ENCODE measurements at places on chromosomes 6 and 20.

DNA sequence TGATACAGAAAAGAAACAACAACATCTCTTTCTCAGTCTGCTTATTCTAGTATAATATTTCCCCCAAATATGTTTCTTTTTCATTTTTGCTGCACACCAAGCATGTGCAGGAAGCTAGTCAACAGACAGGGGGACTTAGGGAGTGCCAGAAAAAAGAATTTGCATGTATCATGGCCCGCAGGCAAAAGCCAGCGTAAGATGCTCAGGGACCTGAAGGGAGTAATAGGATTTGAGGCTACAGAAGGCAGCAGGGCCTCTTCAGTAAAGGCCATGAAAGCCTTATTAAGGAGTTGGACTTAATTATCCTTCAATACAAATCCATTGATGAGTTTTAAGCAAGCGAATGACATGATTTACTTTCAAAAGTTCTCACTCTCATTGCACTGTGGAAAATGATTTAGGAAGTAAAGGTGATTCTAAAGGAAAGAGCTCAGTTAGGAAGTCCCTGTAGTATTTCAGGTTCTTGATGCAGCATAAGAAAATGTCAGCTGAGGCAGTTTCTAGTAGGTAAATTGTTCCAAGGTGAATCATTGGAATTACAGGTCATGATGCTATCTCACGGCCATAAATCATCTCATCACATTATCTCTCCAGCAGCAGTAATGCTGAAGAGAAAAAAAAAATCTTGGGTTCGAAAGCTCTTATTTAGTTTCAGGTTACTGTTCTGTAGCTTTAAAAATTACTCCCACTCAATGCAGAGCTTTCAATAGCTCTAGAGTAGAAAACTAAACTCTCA lies 94.8 kb downstream of the PTCHD4 start:
- no peak for DNase-seq

- DNase-seq, result no peak
These were observed 330.9 kb upstream of the CDH4 start for GRCh38 chr20:60921022-60921622.

DNA sequence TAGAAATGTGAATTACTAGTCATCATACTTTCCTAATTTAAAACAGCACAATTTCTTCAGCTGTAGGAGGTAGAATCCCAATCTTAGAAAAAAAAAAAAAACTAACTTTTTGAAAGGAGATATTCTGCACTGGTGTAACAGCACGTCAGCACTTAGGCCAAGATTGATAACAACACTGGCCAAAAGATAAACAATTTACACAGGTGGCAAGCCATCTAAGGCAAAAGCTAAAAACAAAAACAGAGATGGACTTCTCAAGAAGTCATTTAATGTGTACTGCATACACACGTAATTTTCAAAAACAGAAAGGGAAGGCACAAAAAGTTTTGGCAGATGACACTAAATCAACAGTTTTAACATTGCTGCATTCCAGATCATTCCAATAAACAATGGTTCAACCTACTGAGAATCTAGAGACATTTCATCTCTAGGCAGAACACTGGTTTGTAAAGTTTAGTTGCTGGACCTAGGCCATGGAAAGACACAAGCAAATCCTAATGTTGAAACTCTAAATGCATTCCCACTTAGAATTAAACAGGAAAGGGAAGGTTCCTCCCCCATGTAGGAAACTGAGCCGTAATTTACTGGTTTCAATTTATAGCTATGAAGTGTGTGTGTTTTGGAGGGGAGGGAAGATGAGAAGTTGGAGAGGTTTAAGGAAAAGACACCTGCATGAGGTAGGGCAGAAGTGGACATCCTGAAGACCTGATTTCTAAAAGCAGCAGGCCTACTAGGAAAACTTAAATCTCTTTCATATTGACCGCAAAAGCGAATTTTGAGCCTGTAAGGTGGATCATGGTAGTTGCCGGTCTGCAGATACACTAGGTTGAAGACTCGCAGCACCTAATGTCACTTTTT lies 1.3 kb downstream of the GCLC start:
- no peak for DNase-seq

GRCh38 chr6:126753606-126754005 lies 364.9 kb upstream of the RSPO3 start:
- no peak for DNase-seq

DNA sequence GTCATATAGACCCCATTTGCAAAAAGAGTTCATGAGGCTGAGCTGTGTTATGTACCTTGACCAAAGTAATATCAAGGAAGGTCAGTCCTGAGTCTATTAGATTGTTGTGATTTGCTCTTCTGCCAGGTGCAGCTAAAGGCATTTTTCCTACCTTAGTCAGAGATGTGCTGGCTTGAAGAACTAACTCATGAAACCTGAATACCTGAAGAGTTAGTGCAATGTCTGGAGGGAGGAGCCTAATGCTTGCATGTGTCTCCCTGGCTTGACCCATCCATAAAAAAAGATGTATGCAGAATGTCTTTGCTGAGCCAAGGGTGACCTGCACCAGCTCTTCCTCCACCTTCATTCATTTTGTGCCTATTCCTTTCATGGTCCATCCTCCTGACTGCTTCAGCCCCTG lies 742.0 kb downstream of the KIF16B start:
- DNase-seq, result no peak

GRCh38 chr6:163008186-163008585 lies 280.4 kb downstream of the PACRG start:
- DNase-seq, result no peak

DNA sequence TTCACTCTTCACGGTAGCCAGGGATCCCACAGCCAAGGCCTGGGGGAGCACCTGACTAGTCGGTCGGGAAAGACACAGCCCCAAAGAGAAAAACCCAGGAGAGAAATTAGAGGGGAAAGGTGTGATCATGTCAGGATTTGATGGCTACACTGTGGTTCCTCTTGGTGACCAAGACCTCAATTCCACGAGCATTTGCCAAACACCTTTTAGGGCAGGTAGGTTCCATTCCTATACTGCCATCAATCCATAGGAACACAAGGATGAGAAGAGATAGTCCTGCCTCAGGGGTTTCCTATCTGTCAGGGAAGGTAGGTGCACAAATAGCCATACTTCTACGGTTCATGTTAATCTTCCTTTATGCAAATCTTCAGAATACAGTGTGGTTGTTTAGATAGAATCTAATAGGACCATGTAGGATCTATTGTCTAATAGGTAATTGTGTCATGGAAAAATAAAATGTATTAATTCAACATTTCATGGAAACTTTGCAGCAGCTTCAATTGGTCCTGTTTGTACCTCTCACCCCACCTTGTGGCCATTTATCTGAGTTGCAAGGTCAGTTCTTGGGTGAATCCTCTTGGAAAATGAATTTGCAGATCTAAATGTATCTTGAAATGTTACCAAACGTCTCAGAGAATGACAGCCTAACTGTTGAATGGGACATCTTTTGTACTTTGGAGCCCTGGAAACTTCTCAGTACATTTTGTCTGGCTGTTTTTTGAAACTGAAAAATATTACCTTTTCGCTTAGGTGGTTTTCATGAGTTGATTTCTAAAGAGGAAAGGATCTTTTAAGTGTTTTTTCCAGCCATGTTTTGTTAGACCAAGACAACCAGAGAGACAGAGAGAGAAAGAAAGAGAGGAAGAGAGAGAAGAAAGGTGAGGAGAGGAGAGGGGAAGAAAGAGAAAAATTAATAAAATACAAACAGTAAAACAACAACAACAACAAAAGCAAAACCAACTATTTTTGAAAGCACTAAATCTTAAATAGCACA lies 33.7 kb upstream of the IYD start:
- DNase-seq, result no peak

- DNase-seq, result no peak
These were observed 1.2 kb upstream of the TOX2 start for GRCh38 chr20:43913291-43914025.

GRCh38 chr6:35179901-35180535 lies 33.7 kb upstream of the SCUBE3 start:
- DNase-seq, result no peak

DNA sequence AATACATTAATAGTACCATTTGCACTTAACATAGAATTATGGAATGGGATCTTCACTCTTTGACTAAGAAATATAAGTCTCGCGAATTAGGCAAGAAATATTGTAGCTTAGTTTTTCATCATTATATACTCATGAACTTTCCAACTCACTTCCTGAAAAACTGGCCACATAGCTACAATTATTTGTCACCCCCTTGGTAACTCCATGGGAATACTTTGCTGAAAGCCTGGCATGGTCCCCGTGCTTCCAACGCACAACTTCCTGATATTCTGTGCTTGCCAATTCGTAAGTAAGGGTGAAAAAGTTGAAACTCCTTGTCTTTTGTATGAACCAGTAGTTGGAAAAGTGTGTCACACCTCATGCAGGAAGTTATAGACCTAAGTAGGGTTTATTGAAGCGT lies 23.7 kb upstream of the HLA-DQA1 start:
- no peak for DNase-seq

DNA sequence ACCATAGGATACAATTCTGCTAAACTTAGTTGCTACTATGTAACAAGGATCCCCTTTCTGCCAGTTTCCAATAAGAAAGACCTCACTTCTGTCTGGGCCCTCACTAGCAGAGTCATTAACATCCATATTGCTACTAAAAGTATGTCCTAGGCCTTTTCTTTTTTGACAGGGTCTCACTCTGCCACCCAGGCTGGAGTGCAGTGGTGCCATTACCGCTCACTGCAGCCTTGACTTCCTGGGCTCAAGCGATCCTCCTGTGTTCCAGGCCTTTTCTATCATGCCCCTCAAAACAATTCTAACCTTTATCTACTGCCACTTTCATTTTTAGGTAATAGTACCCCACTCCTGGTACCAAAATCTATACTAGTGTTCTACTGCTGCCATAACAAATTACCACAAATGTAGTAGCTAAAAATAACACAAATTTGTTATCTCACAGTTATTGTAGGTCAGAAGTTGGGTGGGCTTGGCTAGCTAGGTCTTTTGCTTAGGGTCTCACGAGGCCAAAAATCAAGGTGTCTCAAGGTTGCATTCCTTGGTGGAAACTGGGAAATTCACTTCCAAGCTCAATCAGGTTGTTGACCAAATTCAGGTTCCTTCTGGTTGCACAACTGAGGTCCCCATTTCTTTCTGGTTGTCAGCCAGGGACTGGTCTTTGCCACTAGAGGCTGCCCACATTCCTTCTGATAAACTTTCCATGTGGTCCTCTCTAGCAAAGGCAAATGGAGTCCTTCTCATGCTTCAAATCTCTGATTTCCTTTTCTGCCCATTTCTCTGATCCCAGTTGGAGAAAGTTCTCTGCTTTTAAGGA lies 3.0 kb downstream of the CSNK2A1 start:
- no peak for DNase-seq

- no peak for DNase-seq
These were observed 29.5 kb downstream of the ROS1 start for GRCh38 chr6:117396228-117396627.

DNA sequence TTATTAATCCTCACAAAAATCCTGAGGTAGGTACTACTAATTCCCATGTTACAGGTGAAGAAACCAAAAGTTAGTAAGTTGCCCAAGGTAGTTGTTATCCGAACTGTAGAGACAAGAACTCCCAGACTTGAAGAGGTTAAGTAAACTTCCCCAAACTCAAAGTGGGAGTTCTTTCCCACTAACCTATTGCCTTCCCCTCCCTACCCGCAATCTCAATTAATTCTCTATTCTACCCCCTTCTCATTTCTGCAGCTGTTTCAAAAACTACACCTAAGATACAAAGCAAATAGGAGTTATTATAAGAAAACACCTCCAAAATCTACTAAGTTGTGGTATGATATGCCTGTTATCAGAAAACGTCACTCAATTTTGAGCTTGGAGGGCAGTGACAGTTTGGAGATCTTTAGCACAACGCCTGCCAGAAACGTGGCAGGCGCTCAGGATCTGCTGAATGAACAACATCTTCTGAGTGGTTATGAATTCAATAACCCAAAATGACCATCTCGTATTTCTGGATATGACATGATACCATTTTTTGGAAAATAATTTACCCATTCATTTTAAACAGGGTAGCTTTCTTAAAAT lies 7.1 kb downstream of the CSNK2A1 start:
- no peak for DNase-seq

DNA sequence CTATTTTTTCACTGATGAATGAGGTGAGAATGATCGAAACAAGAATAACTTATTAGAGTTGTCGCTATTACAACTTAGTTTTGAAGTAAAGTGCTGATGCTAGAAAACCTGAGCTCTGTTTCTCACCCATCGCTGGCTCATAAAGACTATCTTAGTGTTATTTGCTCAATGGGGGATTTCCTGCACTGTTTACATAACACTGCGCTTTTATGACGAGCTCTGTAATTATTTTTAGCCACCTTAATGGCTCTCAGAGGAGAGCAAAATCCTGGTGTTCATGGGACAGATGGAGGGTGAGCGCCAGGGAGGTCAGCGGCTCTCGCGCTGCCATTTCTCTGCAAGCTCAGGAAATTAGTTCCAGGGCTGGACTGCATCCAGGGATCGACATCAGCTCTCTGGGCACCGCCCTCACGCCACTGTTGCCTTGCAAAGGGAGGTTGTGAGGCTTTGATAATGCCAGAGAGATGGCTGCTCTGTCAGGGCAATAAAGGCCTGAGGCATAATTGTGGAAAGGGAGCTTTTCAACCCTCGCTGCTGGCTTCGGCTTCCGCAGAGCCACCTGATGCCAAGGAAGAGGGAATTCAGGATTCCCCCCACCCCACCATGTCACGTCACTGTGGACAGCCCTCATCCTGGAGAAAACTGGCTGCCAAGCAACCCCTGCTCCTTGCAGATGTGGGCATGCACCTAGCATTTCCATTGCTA lies 72.0 kb downstream of the DACT2 start:
- no peak for DNase-seq

DNA sequence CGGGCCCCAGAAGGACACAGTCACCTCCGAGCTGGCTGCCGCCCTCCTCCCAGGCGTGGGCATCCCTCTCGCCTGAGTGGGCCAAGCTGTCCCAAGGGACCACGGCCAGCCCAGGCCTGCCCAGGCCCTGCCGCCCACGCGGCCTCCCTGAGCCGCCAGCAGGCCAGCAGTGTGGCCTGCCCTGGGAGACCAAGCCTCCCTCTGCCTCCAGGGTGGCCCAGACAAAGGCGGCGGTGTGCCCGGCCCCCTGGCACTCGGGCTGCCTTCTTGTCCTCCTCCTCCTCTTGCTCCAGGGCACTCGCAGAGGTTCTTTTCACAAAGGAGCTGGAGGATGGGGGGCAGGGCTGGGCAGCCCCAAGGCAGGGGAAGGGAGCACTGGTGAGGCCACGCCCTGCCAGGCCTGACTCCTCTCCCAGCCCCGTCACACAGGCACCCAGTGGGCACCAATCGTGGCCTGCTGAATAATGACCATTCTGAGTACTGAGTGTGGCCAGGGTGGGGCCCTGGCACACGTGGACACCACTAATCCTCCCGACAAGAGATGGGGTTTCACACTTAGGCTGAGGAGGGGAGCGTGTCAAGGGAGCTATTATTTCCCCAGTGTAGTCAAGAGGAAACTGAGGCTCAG lies 25.3 kb downstream of the NOL4L start:
- no peak for DNase-seq

GRCh38 chr6:26241033-26241895 lies 123.7 kb upstream of the BTN3A2 start:
- DNase-seq, result no peak

GRCh38 chr6:129281168-129281796 lies 398.3 kb downstream of the LAMA2 start:
- no peak for DNase-seq

- DNase-seq, result no peak
These were observed 38.4 kb downstream of the LCA5 start for GRCh38 chr6:79498842-79499241.
